ENCODE measurements at places on chromosomes 5 and 9.

DNA sequence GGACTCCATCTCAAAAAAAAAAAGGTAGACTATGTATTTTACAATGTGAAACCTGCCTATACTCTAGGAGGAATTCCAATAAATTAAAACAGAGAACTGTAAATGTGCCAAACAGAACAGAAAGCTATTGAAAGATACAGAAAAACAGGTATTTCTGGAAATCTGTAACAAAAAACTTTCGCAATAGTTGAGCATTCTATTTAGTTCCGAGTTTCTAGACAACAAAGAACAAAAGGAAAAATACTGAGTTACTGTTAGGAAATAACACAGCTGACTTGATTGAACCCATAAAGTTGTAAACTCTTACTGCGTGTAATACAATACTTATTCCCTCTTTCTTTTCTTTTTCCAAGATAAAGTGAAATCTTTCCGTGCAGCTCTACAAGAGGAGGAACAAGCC, 18.6 kb downstream of the DIMT1 start:
- DNase-seq = no peak

DNA sequence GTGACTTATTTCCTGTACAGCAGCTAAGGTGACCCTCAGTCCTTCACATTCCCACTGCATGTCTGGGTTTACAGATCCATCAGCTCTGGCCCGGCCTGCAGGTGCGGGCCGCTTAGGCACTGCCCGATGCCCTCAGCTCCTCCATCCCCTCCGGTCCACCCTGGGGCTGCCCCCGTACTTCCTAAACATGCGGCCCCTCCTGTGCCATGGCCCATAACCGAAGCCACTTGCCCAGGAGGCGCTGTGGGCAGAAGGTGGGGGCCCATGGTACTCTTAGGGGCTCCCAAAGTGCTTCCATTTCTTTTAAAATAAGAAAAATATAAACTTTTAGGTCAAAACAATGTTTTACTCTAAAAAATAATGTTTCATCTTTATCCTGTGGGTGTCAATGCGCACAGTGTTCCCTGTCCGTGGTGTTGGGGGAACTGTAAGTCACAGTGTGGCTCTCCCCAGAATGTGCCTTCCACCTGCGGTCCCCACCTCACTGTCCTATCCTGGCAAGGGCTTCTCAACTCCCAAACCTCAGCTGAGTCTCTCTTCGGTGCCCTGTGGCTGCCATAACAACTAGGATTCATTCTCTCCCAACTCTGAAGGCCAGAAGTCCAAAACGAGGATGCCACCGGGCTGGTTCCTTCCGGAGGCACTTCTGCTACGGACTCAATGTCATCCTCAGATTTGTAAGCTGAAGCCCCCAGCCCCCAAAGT, 132.7 kb upstream of the LPCAT1 start:
- DNase-seq = no peak

DNA sequence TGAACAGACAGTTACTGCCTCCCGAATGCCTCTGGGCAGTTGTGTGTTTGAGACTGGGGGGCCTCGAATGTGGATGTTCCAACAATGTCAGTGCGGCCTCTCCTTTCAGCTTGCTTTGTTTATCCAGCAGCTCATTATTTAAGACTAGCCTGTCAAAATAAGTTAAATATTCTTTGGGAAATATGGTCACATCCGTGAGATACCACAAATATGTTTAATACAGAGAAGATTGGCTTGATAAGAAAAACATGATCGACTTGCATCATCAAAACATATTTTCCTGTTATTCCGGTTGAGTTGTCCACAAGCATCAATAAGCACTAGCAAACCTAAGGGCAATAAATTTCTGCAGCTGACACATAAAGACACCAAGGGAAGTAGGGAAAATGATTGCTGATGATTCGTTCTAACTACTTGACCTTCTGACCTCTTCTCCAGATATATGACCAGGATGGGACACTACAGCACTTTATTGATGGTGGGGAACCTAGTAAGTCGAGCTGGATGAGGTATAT, 66.5 kb downstream of the PRDM6 start:
- DNase-seq = no peak

DNA sequence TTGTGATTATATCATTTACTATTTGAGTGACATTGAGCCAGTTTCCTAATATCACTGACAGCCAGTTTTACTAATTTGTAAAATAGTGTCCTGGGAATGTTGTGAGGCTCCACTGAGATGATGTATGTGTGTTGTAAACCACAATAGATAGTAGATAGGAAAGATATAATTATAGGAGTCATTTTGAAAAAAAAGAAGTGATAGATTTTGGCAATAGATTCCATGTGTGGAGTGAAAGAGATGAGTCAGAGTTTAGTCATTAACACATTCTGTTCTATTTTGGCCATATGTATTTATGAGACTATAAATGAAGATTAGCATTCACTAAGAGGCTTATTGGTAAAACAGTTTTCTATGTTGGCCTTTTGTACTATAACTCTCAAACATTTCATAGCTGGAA, 388.2 kb downstream of the FAM170A start:
- DNase-seq = no peak

DNA sequence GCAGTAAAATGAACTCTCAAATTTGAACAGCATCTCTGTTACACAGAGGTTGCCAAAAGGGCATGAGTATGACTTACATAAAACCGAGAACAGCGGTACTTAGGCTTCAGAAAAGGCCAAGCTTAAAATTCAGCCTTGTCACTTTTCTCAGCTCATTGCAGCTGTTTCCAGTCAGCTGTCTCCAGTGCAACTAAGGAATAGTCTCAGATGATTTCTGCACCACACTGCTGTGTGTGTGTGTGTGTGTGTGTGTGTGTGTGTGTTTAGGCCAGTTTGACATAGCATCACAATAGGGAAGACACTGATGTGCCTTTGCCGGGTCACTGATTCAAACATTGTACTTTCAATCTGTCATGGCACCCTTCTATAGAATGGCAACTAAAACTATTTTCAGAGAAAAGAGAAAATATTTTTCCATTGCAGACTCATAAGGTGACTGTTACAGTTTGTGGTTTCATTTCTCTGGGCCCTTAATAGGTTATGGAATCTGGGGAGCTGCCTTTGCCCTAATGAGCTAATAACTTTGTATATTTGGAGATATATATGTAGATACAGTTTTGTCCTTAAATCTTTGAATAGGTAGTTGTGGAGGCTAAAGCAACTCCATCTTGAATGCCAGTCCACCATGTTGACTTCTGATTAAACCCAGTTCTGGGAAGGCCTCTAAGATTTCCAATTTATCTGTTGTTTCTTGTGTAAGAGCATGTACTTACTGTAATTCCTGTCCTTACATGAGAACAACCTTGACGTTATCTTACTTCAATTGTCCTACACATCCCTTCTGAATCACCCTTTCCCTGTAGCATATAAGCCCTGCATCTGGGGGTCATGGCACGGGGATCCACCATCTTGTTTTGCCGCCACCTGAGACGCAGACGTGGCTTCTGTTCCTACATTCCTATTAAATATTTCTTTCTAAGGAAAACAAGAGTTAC, 4.5 kb downstream of the LSM11 start:
- DNase-seq = no peak
